ENCODE measurements at places on chromosomes 4 and X.

GRCh38 chr4:3480528-3481112, 17.5 kb downstream of the DOK7 start:
- no peak for DNase-seq

DNA sequence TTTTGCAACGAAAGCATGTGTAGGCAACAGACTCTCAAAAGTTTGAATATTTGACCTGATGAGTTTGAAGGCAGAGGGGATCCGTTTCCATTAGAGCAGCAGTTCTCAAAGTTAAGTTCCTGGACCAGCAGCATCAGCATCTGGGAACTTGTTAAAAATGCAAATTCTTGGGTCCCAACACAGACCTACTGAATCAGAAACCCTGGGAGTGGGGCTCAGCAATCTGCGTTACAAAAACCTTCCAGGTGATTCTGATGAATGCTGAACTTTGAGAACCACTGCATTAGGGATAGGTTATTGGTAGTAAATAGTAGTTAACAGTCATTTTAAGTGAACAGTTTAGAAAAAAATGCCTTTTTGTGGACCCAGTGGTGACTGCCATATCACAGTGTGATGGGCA, 98.8 kb downstream of the PDE5A start:
- DNase-seq, result no peak

DNA sequence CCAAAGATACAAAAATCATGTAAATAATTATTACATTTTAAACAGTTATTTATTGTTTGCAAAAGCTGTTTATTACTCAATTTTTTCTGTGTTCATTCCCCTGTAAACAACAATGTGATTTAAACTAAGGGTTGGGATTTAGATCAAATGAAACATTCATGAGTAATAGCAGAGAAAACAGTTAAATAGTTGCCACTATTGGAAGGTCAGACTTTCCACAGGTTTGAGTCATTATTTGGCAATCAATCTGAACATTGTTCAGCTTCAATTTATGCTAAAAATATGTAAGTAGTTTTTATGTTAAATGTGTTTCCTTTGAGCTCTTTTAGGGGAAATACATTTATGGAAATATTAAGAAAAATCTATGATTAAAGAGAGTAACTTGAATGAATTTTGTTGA, 144.9 kb downstream of the STIM2 start:
- no peak for DNase-seq

DNA sequence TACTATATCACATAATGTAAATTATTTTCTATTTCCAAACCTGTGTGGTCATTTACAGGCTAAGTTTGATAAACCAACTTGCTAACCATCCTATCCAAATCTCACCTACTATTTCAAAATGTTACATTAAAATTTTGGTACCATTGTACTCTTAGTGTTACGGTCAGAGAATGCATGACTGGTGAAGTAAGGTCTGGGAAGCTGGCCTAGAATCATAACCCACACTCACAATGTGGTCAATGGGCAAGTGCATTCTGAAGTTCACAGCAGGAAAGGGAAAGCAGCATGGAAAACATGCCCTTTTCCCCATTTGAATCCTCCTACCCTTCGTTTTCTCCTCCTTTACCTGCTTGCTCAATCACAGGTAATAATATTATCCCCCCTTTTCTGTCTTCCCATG, 54.4 kb downstream of the PPP3CA start:
- DNase-seq, result no peak

- DNase-seq, result no peak
Observed at GRCh38 chrX:10441464-10441863, 178.9 kb downstream of the MID1 start.
